ENCODE measurements at places on chromosomes 7 and 10.

- DNase-seq = no peak
Observed at GRCh38 chr7:27129729-27130539, 623 bp downstream of the HOXA4 start.

- DNase-seq = no peak
Observed at GRCh38 chr7:80816806-80817205, 102.0 kb downstream of the SEMA3C start.

DNA sequence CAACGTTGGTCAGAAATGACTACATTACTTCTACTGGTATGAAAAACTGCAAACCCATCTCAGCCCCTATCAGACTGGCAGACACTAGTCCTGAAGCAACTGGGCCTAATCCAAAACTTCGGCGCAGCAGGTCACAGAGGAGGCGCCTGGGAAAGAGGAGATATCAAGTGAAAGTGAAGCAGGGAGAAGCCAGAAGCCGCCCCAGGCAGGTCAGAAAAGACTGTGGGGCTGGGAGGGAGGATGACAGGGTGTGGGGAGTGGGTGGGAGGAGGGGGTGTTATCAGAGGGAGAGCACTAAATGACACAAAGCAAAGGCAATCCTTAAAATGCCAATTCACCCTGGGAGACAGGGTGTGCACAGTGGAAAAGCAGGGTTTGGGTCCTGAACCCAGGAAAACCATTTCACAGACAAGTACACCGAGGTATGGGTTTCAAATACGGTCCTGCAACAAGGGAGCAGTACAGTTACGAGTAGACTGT, 731 bp downstream of the CHCHD3 start:
- no peak for DNase-seq

DNA sequence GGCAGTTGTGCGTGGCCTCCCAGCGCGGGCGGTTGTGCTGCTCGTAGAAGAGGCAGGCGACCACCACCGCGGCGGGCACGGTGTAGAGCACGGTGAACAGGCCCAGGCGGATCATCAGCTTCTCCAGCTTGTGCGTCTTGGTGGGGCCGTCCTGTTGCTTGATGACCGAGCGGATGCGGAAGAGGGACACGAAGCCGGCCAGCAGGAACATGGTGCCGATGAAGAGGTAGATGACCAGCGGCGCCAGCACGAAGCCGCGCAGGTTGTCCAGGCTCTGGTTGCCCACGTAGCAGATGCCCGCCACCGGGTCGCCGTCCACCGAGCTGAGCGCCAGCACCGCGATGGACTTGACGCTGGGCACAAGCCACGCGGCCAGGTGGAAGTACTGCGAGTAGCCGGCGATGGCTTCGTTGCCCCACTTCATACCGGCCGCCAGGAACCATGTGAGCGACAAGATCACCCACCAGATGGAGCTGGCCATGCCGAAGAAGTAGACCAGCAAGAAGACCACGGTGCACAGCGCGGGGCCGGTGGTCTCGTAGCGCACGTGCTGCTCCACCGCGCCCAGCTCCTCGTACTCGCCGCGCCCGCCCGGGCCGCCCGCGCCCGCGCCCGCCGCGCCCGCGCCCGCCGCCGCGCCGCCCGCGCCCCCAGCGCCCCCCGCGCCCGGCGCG, 2.2 kb downstream of the FZD8 start:
- no peak for DNase-seq

GRCh38 chr7:120254845-120255244, 18.1 kb upstream of the KCND2 start:
- no peak for DNase-seq

DNA sequence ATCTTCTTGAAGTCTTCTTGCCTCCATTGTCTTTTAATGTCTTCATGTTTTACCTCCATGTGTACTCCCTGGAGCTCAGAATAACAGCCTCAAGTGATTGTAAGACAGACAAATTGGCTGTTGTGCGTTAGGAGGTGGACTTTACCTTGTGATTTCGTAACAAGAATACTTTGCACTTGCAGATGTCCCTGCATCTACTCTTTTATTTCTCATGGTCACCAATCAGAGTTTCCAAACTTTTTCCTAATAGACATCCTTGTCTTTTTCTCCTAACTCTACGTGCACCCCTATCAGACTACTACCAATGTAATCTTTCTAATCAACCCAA, 172.3 kb downstream of the NRP1 start:
- no peak for DNase-seq

DNA sequence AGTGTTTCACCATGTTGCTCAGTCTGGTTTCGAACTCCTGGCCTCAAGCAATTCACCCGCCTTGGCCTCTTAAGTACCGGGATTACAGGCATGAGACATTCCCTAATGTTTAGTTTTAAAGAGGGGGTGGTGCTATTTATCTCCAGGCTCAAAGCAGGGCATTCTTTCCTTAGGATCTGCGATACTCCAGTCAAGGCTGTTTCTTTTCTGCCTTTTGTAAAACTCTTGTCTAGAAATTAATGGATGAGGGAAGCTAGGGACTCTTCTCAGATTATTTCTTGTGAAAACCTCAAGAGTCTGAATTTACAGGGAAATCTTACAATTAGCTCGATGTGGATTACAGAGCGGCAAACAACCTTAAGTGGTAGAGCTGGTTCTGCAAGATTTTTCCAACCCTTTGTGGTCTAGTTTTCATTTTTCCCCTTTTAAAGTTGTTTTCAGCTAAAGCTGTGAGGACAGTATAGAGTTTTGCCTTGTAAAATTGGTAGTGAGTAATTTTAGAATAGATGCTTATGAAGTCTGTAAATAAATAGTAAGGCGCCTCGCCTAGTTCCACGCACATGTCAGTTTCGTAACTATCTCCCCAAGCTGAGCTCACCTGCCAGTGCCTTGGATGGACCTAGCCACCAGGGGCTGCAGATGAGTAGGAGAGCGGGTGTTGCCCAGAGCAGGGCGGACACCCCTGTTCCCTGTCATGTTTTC, 53.1 kb downstream of the CUX1 start:
- no peak for DNase-seq

DNA sequence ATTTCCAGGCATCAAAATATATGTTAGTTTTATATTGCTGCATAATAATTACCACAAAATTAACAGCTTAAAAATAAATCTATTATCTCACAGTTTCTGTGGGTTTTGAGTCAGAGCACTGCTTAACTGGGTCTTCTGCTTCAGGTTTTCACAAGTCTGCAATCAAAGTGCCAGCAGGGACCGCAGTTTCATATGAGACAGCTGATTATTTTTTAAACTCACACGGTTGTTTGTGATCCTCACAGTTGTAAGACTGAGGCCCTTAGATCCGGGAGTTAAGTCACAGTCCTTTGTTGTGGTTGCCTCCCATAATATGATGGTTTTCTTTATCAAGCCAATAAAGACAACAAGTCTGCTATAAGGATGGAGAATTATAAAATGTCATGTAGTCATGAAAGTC, 146.0 kb upstream of the ZWINT start:
- DNase-seq = no peak

DNA sequence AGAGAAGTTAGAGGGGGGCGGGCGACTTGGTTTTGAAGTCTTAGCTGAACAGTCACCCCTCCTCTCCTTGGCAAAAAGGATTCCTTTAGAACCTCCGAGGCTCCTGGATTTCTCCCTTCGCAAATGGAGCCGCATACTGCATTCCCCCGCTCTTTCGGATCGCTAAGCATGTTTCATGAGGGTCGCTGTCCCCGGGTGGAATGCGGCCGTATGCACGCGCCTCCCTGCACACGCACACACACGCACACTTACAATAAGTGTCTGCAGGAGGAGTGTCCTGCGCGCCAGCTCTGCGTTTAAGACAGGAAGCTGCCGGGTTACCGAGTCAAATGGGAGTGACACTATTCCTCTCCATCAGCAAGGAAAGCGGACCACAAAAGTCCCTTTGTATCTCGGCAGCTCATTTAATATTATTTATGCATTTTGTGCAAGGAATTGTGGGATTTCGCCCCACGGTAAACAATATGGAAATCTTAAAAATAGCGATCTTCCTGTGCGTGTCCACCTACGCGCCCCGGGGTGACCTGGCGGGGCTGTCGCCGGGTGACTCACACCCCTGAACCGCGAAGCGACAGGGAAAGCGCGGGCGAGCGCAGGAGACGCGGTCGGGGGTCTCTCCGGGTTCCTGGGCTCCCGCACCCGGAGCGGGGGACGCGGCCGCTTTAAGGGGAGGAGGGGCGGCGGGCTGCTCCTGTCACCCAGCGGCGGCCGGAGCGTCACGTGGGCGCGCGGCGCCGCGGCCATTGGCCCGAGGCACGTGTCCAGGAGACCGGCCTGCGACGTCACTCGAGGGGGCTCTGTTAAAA, 988 bp upstream of the EN2 start:
- DNase-seq = no peak

DNA sequence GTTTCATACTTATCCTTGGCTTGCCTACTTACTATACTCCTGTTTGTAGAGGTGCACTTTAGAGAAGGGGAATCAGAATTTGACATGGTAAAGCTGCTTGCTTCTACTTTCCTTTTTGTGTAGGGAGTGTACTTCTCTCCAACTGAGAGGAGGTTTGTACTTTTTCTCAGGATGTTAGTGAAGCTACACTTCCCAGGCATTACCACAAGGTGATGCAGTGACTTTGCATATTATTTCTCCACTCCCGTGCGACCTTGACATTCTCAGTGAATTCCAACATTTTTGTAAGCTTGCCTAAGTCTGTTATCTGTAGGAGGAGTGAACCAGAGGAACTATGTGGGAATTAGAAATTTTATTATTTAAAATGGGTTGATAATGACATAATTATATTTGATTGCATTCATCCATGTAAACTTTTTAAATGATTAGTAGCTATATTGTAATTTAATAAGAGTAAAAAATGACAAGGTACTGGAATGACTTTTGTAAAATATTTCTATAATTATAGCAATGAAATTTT, 5.2 kb downstream of the TAX1BP1 start:
- DNase-seq = no peak

DNA sequence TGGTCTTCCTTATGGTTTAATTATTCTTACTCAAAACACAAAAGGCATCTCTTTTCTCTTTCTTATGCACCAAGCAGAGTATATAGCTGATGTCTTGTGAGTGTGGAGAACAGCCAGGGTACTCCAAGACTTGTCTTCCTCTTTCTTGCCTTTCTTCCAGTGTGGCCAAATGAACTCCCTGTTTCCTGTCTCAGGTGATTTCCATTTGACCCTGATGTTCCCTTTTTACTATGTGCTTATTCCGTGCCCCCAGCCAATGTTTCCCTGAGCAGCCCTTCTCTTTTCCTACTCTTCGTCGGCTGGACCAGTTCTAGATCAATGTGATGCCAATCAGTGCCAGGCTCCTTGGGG, 12.6 kb downstream of the OR9A4 start:
- no peak for DNase-seq

DNA sequence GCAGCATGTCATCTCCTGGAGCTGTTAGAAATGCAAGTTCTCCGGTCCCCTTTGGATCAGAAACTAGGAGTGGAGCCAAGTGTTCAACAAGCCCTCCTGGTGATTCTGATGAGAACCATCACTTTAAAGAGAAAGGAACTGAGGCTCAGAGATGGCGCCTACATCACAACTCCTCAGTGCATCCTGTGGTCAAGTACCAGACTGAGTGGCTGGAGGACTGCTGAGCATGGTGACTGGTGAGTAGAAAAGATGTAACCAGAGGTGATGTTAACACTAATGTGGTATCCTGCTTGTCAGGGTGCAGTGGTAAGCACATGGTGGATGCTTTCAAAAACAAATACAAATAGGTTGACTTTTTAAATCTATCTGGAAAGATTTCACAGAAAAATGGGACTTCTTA, 3.5 kb upstream of the OIT3 start:
- no peak for DNase-seq

DNA sequence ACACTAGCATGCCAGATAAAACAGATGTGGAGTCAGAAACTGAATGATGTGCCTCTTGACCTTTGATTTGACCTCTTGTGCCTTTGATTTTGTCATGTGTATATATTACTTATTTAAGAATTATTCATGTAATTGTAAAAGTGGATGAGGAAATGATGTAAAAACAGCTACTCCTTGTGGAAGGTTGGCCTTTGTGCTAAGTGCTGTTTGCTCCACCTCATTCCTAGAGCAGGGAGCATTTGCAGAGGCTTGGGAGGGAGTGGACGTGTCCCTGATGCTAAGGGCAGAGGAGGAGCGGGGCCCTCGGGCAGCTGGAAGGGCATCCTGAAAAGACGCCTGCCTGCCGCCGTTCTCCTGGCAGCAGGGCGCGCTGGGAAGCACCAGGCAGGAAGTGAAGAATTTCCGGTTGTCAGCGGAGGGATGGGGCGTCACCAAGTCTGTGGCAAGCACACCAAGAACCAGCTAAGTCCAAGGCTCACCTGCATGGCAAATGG, 197.6 kb upstream of the ZNF32 start:
- DNase-seq = peak; percentile 5

GRCh38 chr10:73493781-73494180, 2.0 kb downstream of the PPP3CB start:
- no peak for DNase-seq

DNA sequence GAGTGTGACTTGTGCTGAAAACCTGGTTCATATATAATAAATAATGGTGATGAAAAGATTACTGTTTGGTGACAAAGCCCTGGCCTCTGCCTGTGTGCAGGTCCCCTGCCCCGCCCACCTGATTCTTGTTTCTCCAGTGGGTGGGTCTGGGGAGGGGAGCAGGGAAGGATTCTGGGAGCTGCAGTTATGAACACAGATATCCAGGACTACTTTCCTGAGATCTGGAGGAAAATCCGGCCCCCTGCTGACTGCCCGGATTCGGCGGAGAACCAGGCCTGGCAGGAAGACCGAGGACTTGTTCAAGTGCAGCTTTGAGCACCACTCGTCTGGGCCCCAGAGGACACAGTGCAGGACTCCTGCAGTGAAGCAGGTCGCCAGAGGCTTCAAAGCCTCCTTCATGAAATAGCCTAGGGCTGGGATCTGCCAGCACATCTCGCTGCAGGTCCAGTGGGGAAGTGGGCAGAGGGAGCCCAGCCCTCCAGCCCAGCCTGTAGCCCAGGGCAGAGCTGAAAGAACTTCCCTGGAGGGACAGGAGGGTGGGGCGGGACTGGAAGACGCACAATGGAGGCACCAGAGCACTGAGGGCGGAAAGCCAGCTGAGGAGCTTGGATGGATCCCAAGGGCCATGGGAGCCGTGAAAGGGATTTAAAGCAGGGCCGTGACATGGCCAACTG, 7.0 kb downstream of the ATP6V0E2 start:
- DNase-seq = no peak

DNA sequence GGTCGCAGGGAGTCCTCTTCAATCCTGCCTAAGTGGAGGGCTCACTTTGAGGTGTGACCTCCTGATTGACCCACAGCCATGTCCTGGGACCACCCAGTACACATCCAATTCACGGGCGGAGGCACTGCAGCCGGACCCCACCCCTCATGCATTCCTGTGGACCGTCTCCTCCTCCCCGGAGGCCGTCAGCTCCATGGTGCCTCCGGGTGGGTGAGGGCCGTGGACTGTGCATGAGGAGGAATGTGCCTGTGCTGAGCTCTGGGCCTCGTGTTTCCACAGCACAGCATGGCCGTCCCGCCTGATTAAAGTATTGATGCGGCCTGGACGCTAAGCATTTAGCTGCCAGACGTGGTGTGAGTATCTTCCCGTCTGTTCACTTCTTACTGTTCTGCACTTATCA, 52.8 kb downstream of the CFAP46 start:
- no peak for DNase-seq
